ENCODE measurements at places on chromosomes 2 and 18. TPM values are rescaled to one million over a fixed set of nuclear protein-coding genes. Genes with fewer than 3 reads are reported as not detected.

DNA sequence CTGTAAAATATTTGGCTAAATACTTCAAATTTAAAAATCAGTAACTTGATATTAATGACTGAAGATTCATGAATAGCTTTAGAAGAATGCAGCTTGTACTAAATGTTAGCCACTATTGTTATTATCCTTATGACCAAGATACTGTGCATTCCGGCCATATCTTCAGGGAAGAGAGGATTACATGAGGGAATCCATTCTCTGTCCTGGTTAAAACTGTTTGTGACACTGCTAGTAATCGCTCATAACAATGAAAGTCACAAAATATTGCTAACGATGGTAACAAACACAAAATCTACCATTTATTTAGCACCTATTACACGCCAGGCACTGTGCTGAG is 217.7 kb downstream of the PRKCE start:
- peaks cover 6% of the 10 kb centered on the region for H3K36me3 ChIP-seq
- no peak overlapping the region for H3K27ac ChIP-seq
- no peaks in the 10 kb centered on the region for H3K27me3 ChIP-seq
- peaks cover 54% of the 10 kb centered on the region for H3K4me1 ChIP-seq

- H3K27ac ChIP-seq, result peak overlapping the region; percentile 3
- peaks cover 3% of the 10 kb centered on the region for H3K36me3 ChIP-seq
- H3K4me1 ChIP-seq, result peaks cover 33% of the 10 kb centered on the region
- peak; percentile 49 for DNase-seq
- peak overlapping the region; percentile 80 for H3K4me3 ChIP-seq
These were observed 847 bp downstream of the SERPINE2 start for GRCh38 chr2:224038049-224038829.

DNA sequence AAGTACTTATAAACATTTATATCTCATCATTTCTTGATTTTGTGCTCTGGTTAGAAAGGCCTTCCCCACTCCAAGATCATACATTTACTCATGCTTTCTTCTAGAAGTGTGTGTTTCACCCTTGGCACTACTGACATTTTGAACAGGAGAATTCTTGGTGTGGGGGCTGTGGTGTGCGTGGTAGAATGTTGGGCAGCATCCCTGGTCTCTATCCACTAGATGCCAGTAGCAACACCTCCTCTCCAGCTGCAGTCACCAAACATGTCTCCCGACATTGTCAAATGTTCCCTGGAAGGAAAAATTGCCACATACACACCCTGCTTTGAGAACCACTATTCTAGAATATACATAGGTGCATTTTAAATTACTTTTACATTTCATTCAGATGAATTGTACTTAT is 8.7 kb upstream of the TGIF1 start:
- no peaks in the 10 kb centered on the region for H3K36me3 ChIP-seq
- H3K27ac ChIP-seq, result no peak overlapping the region
- no peak overlapping the region for H3K4me3 ChIP-seq
- DNase-seq, result no peak

CNRIP1 gene
- not detected for total RNA-seq

DNA sequence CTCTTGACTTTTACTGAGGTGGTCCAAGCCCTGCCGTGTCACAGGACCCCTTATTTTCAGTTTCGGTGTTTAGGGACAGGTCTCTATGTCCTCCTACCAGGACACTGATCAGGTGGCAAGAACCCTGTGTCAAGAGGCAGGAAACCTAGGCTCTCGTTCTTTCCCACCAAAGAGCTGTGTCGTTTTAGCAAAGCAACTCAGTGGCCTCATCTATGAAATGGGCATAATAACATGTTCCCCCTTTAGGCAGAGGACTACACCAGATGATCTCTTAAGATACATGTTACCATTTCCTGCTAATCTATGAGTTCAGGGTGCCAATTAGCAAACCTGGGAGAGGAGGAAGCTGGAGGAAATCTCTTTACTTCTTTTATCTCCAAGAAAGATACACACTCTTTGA is 1.9 kb downstream of the RAB31 start:
- H3K4me1 ChIP-seq, result peaks cover 43% of the 10 kb centered on the region
- H3K27ac ChIP-seq, result no peak overlapping the region
- H3K36me3 ChIP-seq, result no peaks in the 10 kb centered on the region
- peak overlapping the region; percentile 35 for H3K4me3 ChIP-seq

All from activated CD4-positive, alpha-beta T cell treated with anti-CD3 and anti-CD28 coated beads, Interleukin-2, amount 10 ng/mL, durations not matched to agents 7 days and 5 days (primary cell).